Panc1 (cell line): ENCODE measurements at places on chromosomes 1 and 21. TPM values are rescaled to one million over a fixed set of nuclear protein-coding genes. Genes with fewer than 3 reads are reported as not detected.

Gene UBL4B
- not detected for total RNA-seq

Gene PIK3R3
- 36.3 TPM for total RNA-seq

Gene TMCC2
- total RNA-seq: 3.1 TPM

Gene TMEM82
- total RNA-seq: not detected

Gene ADGRL4
- not detected for total RNA-seq

Gene ETV3L
- total RNA-seq: not detected

Gene EPHA8
- not detected for total RNA-seq

Gene PLA2G2C
- not detected for total RNA-seq

Gene PSMA5
- 118 TPM for total RNA-seq

Gene SPRR2F
- total RNA-seq: not detected

Gene LDLRAD1
- not detected for total RNA-seq

Gene AADACL4
- total RNA-seq: not detected

Gene ARHGEF11
- total RNA-seq: 55.5 TPM

Gene OPRD1
- total RNA-seq: 5.4 TPM

Gene S100A6
- total RNA-seq: 1,986 TPM

Gene CD164L2
- 0.13 TPM for total RNA-seq

Gene FCER1G
- 0.77 TPM for total RNA-seq

Gene RPTN
- total RNA-seq: not detected

Gene PEX10
- total RNA-seq: 49.8 TPM

Gene OR2T2
- total RNA-seq: not detected
